NCI-H748 treated with DMSO at 0.1 percent for 48 hours (cell line): ENCODE measurements at places on chromosomes 6 and 20.

DNA sequence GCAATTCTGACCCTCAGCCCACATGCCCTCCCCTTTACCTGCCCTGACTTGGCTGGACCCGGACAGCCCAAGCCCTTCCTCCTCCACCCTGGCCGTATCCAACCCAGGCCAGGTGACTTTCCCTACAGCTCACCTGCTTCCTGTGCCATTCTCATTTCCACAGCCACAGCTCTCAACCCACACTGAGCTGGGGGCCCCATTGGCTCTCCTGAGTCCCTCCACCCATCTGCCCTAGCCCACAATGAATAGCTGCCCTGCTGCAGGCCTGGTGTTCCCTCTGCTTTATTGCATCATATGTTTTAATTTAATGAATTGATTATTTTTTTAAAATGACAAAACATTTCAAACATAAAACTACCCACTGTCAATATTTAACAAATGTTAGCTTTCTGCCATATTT lies 118.5 kb upstream of the BACH2 start:
- DNase-seq, result no peak

DNA sequence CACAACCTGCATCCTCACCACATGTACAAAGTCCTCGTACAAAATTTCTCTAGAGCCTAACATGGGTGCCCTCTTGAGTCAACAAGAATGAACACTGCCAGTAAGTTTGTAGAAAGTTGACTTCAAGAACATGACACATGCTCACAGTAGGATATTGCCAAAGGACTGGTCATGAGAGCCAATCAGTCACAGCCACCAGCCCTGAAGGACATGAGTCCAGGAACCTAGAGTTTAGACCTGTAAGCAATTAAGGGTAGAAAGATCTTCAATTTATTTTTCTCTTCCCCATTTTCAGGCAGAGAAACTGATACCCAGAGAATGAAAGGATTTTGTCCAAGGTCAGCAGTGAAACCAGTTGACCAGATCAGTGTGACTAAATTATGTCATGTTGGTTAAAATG lies 96.1 kb downstream of the MAFB start:
- DNase-seq, result no peak

- no peak for DNase-seq
These were observed 29.9 kb upstream of the MTHFD1L start for GRCh38 chr6:150835620-150836019.

- DNase-seq, result no peak
These were observed 174.5 kb downstream of the MRPL14 start for GRCh38 chr6:43952746-43953145.

DNA sequence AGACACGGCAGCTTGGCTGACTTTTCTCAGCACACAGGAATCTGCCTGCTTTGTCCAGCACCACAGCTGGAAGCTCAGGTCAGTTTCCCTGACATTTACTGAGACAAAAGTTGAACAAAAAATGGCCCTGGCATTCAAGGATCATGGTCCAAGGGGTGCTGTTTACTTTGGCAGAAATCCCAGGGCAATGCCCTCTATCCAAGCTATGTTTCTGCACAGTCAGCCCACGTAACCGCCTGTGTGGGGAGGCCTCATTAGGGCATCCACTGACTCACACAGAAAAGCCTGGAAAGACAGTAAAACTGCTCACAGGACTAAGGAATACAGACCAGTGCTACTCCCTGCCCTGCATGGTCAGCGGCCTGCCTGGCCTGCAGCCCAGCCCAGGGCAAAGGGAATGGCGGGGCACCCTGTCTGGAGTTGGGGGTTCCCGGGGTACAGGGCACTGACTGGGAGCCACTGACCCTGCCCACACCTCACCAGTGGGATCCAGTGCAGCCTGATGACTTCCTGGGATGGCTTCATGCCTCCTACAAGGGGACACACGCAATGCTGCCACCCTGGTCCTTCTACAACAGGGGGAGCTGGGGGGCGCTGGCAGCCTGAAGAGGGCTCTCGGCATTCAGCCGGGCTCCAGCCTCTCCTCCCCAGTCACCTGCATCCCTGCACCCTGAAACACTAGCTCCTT lies 77.1 kb downstream of the NINL start:
- DNase-seq, result no peak

- no peak for DNase-seq
These were observed 24.9 kb upstream of the SCUBE3 start for GRCh38 chr6:35188886-35189285.

- no peak for DNase-seq
These were observed 261.4 kb downstream of the ZFAND3 start for GRCh38 chr6:38080889-38081288.

DNA sequence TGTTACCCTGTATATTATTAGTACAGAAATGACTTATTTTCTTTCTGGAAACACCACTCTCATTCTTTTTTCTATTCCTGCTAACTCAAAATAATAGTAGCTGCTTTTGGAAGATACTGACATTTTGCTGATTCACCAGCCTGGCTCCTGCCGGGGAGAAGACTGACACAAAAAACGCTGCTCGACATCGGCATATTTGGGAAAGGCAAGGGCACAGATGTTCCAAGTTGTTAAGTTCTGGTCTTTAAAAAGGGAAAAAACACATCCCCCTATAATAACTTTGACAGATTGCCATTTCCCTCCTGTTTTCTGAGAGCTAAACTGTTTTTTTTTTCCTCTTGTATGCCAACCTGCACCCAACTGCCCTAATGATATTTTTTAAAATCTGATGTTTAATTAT lies 55.4 kb downstream of the CTNNBL1 start:
- no peak for DNase-seq

DNA sequence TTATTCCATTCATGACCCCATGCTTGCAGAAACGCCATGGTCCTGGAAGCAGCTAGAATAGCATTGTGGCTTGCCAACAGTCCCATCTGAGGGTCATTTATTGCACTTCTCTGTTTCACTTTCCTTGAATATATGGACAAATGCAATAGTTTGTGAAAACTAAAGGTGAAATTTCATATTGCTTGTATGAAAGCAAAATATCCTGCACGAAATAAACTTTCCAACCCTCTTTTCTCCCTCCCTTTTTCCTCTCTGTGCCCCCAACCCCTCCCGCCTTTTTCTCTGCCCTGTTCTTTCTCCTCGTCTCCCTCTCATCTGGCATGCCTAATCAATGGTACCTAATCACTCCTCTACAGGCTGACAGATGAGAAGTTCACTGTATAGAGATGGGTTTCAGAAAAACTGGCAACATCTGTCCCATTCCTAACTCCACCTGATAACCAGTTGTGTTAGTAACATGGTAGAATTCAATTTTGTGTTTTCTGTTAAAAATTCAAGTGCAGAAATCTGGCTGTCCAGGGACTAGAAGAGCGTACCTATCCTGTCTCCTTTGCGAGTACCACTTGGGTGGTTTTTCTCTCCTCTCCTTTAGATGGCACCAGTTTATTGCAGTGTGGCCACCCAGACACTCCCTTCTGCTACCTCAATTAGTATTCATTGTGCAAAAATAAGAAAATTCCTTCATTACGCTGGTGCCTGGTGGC lies 198.6 kb downstream of the FOXA2 start:
- peak; percentile 90 for DNase-seq

DNA sequence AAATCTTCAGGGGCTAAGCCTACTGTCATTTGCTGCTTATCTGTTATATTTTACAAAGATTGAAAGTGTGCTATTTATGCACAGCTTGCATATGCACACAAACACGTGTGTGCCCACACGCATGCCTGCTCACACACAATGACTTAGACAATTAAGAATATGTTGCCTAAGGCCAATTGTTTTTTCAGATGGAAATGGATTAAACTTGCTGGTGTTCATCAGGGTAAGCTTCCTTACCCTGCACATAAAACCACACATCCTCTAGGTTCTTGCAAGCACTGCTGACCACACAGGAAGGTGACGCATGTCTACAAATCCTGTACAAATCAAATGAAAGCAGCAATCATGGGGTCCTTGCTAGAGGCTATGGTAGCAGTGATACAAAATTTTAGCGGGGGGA lies 58.4 kb downstream of the GJA10 start:
- DNase-seq, result no peak
